ENCODE measurements at places on chromosomes 2 and 18.
A peak's percentile ranks its signal among the peaks of the same experiment; 100 is the strongest.

DNA sequence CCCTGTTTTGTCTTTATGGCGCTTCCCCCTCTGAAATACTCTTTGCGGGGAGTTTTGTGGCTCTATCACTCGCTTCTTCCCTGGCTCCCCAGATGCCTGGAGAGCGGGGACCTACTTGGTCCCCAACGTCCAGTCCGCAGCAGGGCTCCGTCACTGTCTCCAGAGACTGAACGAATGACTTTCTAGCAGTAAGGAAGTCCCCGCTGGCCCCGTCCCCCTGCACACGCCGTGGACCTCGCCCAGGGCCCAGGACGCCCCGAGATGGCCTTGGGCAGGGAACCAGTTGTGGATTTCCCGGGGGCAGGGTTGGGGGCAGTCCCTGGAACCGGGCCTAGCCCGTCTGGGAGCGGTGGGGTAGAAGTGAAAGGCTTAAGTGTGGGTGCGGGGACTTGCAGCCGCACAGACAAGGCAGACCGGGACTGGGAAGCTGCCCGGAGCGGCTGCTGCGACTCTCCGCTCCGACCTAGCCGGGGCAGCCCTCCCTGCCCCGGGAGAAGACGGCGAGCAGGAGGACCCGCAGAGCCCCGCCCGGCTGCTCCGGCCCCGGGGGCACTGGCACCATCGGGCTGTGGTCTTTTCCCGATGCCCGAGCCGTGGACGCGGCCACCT lies 821 bp upstream of the EPHA4 start:
- peak; percentile 61 for DNase-seq

- DNase-seq = no peak
Measured at GRCh38 chr2:231043796-231044195, 6.5 kb downstream of the C2orf72 start.

- DNase-seq = no peak
Measured at GRCh38 chr18:24475926-24476589, 15.6 kb downstream of the HRH4 start.

- peak; percentile 56 for DNase-seq
Measured at GRCh38 chr2:163800951-163801381, 65.2 kb upstream of the FIGN start.

DNA sequence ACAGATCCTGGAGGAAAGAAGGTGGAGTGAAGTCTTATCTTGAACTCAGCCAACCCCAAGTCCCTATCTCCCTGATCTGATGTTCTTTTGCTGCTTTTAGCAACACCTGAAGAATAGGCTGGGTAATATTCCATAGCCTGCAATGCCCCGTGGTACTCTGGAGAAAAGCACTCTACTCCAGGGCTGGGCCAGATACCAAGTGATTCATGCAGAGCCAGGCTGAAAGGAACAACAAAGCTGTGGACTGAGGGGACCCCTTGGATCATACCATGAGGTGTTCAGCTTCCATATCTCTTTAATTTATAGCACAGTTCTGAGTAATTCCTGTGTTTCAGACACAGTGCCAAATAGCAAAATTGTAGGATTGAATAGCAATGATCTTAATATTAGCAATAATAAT lies 130.6 kb downstream of the NXPH2 start:
- peak; percentile 71 for DNase-seq

DNA sequence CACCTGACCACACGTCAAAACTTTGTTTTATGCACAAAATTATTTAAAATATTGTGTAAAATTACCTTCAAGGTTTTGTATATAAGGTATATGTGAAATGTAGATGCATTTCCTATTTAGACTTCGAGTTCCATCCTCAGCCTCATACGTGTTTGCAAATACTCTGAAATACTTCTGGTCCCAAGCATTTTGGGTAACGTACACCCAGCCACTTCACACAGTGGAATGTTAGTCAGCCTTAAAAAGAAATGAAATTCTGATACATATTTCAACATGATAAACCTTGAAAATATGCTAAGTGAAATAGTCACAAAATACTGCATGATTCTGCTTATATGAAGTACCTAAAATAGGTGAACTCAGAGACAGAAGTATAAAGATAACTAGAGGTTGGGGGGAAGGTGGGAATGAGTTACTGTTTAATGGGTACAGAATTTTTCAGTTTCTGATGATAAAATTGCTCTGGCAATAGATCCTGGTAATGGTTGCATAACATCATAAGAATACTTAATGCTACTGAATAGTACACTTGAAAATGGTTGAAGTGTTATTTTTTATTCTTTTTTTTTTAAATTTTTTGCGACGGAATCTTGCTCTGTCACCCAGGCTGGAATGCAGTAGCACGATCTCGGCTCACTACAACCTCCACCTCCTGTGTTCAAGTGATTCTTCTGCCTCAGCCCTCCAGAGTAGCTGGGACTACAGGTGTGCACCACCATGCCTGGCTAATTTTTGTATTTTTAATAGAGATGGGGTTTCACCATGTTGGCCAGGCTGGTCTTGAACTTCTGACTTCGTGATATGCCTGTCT lies 24.0 kb downstream of the NOP58 start:
- no peak for DNase-seq

DNA sequence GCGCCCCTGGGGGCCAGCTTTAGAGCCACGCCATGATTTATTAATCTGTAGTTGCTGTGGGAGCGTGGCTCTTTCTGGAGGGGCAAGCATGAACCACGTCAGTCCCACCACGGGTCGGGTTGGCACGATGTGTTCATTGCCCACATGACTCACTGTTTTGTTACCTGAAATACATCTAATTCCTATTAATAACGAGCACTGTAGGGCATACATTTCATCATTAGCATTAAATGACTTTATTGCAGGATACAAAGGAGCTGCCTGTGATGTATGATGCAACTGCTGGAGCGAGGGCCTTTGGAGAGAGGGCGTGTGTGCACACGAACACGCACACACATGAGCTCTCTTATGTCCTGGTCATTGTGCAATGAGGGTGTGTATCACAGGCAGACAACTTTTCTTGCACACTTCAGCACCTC lies 127.0 kb downstream of the INHBB start:
- DNase-seq = no peak

DNA sequence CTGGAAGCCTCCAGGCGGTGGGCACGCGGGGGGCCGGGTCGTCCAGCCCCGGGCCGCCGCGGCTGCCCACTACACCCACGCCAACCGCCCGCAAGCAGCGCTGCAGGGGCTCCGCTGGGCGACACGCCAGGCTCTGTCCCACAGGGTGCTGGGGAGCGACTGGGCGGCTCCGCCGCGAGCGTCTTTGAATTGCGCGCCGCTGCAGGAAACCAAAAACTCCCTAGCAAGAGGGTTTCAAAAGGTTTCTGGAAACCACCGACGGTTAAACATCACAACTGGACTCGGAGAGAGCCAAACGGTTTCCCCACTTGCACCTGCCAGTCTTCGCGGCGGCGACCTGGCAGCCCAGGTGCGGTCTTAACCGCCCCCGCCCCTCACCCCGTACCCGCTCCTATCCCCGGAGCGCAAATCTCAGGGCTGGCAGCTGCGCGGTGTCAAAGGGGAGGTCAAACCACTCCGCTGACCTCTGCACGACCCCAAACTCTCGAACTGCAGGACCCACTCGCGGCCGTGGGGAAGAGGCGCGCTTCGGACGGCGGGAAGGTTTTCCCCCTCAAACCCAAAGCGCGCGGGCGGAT lies 1.0 kb downstream of the CXCR4 start:
- peak; percentile 31 for DNase-seq

- no peak for DNase-seq
Measured at GRCh38 chr2:23666980-23667357, 260.0 kb downstream of the ATAD2B start.

- peak; percentile 62 for DNase-seq
Measured at GRCh38 chr2:220469201-220469600, 841.8 kb downstream of the SLC4A3 start.

GRCh38 chr2:223930103-223930976 lies 14.8 kb downstream of the WDFY1 start:
- no peak for DNase-seq

DNA sequence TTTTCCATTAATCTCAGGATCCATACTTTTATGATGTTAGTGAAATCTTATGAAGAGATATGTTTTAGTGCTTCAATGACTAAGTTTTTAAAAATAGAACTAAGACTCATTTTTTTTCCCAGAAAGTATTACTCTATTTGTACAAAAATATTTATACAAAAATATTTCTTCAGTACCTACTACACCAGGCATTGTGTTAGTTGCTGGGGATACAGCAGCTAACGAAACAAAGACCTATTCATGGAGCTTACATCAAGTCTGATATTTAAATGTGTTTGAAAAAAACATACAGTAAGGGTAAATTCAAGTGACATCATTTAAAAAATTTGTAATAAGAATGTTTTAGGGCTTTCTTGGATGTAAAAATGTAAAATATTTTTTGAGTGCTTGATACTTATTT lies 11.6 kb downstream of the VAPA start:
- DNase-seq = no peak

- DNase-seq = no peak
Measured at GRCh38 chr2:73640511-73640911, 1.7 kb downstream of the NAT8 start.

DNA sequence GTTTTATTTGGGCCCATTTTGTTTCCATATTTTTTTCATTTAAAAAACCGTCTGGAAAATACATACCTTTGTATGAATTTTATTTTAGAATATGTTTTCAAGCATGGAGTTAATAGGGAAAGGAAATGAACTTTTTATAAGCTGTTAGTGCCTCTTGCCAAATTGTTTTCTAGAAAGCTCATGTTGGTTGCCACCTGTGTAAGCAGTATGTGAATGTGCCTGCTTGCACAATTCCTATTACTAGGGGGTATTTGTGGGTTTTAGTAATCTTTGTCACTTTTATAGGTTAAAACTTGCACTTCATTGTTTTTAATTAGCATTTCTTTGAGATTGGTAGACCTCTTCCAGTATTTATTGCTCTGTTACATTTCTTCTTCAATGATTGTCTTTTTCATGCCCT lies 107.3 kb downstream of the TANC1 start:
- DNase-seq = no peak

- DNase-seq = no peak
Measured at GRCh38 chr18:76994086-76994654, 138.4 kb downstream of the MBP start.

DNA sequence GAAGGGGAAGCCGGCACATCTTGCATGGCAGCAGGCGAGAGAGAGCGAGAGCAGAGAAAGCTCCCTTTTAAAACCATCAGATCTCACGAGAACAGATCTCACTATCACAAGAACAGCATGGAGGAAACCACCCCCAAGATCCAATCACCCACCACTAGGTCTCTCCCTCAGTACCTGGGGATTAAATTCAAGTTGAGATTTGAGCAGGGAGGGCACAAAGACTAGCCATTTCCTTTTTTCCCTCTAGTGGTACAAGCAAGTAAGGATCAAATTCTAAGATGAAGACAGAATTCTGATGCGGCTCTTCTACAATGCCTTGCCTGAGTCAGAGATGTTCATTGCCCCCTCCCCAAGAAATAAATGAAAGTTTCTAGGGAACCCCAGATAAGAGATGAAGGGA lies 45.6 kb upstream of the ANKRD44 start:
- no peak for DNase-seq

DNA sequence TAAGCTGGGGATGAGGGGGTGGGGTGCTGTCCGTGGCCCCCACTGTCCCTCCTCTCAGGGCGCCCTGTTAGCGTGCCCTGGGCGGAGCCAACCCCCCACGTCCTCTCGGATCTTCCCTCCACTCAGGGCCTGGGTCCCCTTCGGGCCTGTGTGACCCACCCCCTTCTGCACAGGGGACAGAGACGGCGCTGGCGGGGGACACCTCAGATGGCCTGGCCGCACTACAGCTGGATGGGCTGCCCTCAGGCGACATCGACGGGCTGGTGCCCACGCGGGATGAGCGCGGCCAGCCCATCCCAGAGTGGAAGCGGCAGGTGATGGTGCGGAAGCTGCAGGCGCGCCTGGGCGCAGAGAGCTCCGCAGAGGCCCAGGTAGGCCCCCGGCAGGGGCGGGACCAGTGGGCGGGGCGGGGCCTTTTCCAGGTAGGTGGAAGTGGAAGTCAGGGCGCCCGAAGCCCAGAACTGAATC lies 9.9 kb upstream of the KLHL30 start:
- no peak for DNase-seq

GRCh38 chr2:136497709-136498108 lies 267.6 kb upstream of the THSD7B start:
- no peak for DNase-seq

DNA sequence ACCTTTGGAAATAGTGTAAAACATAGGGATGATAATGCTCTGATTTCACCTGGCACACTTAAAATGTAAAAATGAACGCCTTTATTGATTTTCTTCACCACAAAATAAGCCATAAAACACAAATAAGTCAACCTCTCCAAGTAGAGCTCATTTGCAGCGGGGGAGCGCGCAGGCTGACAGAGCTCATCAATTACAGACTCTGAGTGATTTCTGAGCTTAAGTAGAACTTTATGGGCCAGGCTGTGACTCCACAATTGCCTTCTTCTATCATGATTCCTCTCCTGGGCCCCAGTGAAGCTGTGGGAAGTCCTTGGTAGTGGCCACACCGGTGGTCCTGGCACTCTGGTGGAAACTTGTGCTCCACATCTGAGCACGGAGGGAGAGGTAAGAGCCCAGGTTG lies 789.0 kb upstream of the RAB6C start:
- DNase-seq = no peak

- peak; percentile 12 for DNase-seq
Measured at GRCh38 chr2:170930131-170930990, 1.3 kb downstream of the GORASP2 start.

DNA sequence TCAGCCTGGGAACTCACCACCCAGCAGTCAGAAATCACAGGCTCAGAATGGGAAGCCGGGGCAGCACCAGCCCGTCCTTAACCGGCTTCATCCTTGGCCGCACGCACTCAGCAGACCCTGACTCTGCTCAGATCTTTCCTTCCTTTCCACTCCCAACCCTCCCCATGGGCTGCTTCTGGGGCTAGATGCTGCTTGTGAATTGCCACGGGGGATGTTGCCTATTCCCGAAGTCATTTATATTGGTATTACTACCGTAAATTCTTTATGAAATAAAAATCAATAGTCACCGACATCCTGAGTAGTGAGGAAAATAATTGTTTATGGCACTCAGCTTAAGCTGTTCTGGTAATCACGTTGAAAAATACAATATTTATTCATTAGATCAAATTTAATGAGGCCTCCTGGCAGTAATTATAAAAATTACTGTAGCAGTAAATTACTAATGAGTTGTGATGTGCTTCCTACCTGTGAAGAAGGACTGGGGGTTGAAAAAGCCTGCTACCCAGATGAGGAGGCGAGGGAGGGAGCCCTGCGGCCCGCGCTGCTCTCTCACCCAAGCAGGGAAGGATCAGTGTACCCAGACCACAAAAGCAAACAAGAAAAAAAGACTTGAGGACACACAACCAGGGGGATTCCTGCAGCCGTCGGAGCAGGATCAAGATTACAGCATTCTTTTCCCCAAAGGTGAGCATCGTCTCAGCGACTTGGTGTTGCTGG lies 31.5 kb downstream of the CDCA7 start:
- DNase-seq = no peak

DNA sequence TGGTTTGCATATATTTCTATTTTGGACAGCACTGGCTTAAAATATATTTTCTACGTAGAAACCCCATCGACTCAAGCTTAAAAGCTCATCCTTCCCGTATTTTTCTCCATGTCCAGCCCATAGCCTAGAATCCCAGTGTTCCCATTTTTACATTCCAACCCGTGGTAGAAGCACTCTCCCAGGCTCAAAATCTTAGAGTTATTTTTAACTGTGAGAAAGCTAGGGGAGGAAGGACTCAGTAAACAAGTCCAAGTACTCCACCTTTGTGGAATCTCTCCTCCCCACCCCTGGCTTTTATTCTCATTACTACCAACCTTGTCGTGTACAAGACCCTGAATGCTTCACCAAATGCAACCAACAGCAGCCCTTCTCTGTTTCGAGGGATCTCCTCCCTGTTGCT lies 69.8 kb downstream of the KLF7 start:
- no peak for DNase-seq

- no peak for DNase-seq
Measured at GRCh38 chr2:2938481-2938880, 439.1 kb downstream of the EIPR1 start.

Data from MG63 (cell line).